Fibroblast of skin of left biceps (primary cell): ENCODE measurements at places on chromosomes 5 and 9.
A peak's percentile ranks its signal among the peaks of the same experiment; 100 is the strongest.

GRCh38 chr9:85215416-85215815 lies 526.3 kb downstream of the AGTPBP1 start:
- no peak for DNase-seq

GRCh38 chr9:35274993-35275392 lies 113.2 kb downstream of the UNC13B start:
- DNase-seq = no peak

DNA sequence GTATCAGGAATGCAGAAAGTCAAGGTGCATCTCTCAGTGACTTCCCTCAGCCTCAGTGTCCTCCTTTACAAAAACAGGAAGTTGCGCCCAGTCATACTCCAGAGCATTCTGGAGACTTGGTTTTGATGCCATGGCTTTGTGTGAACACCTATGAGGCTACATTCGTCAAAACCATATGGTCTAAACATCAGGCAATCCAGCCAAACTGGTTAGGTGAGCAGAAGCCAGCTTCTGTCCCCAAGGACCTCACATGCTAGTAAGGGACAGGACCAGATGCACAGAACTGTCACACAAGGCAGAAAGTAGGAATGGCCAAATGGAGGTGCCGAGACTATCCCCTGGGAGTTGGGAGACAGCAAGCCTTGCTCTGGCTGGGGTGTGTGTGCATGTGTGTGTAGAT lies 217.2 kb downstream of the MELK start:
- DNase-seq = no peak

GRCh38 chr9:99894826-99895225 lies 11.6 kb upstream of the STX17 start:
- DNase-seq = no peak

DNA sequence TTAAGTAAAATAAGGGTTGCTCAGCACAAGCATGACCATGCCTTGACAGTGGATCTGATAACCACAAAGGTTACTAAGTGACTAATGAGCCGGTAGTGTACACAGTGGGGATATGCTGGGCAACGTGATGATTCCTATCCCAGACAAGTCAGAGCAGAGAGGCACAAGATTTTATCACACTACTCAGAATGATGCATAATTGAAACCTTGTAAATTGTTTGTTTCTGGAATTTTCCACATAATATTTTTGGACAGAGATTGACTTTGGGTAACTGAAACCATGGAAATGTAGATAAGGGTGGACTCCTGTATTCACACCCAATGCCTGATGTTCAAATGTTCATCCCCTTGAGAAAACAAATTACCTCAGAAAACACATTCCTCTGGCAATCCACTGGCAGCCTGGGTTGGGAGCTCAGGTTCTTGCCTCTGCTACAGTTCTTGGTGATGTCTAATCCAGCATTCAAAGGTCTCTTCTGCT lies 16.2 kb upstream of the ERAP1 start:
- DNase-seq = no peak

DNA sequence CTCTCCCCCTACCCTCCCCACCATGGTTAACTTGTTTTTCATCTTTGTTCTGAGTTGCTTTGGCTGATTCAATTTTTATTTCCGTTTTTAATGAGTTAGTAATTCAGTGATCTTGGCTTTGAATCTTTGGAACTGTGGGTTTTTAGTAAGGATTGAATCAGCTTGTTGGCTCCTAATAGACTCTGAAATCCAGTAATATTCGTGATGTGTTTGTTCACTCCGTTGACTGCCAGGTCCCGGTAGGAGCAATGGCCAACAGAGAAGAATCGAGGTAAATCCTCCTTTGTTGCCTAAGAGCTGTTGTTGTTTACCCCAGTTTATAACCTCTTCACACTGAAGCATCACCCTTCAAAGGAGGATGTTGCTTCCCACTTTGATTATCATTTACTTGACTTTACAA lies 92.7 kb downstream of the PCSK1 start:
- no peak for DNase-seq

DNA sequence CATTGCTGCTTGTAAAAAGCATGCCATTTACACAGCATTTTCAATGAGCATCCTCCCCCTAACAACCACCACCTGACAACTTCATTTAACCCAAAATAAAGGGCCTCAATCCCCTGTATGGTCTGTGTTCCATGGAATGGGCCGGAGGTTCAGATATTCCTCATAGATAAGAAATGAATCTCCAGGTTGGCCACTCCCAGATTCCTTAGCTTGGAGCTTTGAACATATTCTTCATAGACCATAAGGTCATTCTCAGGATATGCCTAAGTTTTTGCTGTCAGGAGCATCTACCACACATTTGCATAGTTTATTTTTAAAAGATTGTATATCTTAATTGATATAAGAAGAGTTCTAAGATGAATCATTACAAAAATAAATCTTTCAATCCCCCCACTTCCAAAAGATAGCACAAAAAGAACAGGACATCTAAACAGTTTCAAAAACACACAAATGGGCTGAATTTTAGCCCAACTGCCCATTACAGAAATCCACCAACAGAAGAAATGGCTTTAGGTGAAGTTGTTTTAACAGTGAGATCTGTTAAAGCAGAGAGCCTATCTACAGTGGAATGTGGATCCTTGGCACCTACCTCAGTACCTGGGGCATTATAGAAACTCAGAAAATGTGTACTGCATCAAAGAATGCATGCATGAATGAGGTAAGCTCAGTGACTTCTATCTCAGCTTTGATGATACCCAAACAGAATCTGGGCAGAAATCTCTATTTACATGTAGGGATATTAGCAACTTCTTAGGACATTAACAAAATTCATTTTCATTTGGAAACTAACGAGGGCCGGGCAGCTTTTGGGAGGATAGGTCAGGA lies 179.8 kb downstream of the SEC61B start:
- DNase-seq = no peak

DNA sequence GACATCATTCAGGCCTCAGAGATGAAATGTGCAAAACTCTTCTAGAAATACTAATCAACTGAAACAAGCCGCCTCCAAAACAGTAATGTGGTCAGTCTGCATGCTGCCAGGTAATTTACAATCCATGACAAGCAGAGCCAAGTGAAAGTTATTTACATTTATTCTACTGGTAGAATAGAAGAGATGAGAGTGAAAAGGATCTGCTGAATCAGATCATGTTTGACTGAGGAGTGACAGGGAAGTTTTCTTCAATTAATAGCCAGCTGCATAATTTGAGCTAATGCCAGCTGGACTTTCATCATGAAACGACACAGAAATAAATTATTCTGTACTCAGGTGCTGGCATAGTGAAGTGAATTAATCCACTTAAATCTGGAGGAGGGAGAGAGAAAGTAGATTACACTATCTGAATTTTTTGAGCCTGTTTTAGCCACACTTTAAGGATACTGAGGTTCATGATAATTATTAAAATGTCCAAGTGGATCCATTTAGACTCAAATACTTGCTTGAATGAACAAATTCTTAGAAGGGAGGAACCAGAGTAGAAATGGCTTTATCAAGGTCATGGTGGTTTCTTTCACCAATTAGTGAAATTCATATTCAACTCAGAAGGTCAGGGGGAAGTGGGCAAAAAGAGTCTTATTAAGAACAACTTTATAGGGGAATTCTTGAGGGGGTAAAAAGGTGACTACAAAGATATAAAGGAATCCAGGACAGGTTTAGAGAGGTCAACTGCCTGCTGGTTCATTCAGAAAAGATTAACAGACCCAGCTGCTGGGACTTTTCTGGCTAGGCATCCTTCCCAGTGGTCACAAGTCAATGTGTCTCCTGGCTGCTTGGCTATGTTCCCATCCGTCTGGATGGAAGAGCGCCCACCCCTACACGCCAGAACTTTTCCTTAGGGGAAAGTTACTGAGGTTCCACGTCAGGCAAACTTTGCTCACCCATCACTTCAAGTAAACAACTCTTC lies 350.4 kb downstream of the PDE4D start:
- DNase-seq = no peak

DNA sequence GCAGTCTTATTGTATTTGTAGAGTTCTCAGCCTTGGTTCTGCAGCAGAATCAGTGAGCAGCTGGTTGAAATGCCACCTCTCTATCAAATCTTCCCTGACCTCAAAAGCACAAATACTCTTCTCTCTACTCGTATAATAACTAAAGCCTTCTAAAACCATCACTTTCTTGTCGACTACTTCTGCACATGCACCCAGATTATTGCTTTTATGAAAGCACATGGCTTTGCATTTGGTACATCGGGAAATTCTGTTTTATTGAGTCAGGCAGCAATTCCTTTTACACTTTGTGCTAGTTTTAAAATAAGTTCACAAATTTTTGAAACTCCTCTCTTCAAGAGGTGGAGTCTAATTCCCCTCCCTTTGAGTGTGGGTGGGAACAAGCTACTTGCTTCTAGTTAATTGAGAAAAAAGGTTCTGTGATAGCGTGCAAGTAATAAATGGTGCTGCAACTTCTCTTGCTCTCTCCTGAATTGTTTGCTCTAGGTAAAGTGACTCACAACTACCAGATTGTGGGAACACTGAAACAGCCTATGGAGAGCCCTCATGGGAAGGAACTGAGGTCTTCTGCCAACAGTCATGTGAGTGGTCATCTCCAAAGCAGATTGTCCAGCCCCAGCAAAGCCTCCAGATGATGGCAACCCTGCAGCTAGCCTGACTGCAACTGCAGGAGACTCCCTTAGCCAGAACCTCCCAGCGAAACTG lies 66.0 kb upstream of the TAF1L start:
- DNase-seq = no peak

- no peak for DNase-seq
Measured at GRCh38 chr9:468766-469426, 254.2 kb downstream of the DOCK8 start.

DNA sequence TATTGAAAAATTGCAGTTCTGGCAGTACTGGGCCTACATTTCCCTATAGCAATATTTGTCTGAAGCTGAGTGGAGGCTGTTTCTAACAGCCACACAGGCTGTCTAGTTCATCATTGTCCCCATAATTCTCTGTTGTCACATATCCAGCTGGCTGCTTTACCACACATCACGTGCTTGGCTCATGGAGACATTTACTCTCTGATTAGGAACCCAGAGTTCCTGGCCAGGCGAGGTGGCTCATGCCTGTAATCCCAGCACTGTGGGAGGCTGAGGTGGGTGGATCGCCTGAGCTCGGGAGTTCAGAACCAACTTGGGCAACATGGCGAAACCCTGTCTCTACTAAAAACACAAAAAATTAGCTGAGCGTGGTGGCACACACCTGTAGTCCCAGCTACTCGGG lies 81.4 kb downstream of the PGM5 start:
- no peak for DNase-seq

DNA sequence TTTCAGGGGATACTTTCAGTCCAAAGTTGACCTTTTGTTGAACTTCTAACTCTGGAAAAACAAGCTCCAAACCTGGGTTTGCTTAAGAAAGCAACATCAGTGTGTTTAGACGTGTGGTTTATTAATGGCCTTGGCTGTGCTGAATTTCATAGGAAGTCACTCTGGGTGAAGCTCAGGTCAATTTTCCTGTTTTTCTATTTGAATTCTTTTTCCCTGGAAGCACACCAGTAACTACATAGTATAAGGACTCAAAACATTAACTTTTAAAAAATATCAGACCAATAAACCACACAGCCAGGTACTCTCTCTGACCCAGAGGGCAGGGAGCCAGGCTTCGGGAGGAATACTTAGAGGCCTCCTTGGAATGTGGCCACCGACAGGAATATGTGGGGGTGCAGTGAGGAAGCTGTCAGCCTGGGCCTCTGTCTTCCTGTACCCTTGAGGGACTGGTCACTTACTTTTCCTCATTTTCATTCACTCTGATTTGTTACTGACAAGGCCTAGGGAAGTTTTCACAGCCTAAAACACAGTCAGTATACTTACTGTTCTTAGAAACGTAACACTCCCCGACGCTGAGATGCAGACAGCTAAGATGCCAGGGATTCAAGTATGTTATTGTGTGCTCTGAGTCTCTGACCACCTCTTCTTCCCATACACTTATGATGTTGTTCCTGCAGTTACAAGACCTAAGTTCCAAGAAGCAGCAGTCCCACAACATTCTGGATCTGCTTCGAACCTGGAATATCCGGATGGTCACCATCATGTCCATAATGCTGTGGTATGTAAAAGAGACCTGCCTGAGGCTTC lies 18.9 kb downstream of the SLC22A5 start:
- DNase-seq = no peak

DNA sequence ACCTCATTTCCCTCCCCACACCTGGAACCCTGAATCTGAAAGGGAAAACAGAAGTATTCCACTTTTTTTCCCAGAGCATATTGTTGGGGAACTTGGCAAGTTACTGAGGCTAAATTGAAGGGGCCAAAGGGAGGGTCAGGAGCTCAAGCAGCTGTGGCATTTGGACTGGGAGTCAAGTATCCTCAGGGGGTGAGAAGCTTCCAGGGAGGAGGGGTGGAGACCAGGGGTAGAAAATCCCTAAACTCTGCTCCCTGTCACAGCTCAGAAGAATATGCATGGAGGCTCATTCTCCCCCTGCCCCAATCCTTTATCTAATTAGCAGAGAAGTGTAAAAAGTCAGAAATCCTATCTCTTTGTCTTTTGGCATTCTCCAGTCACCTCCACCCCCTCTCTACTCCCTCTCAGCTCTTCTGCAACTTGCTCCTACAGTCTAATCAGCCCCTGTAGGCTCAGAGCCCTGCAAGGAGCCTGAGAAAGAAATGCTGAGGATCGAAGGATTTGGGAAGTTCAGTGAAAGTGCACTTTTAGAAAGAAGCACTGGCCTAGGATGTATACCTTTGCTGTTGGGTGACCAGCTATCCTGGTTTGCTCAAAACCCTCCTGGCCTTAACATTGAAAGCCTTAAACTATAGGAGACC lies 5.7 kb upstream of the WNT8A start:
- no peak for DNase-seq

GRCh38 chr5:51381761-51382474 lies 1.3 kb upstream of the ISL1 start:
- no peak for DNase-seq

DNA sequence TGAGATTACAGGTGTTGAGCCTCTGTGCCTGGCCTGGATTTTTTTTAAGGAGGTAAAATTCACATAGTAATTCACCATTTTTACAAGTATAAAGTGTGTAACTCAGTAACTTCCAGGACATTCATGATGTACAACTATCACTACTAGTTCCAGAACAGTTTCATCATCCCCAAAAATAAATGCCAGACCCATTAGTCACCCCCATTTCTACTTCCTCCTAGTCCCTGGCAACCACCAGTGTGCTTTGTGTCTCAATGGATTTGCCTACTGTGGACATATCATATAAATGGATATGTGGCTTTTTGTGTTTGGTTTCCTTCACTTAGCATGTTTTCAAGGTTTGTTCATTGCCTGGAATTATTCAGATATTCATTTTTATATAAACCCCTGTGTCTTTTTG lies 72.5 kb upstream of the PANK3 start:
- peak; percentile 85 for DNase-seq

- no peak for DNase-seq
Measured at GRCh38 chr9:92510747-92511146, 25.0 kb downstream of the ECM2 start.

- no peak for DNase-seq
Measured at GRCh38 chr9:124038790-124039633, 27.4 kb downstream of the LHX2 start.
